ENCODE measurements at places on chromosomes 6 and 20.

DNA sequence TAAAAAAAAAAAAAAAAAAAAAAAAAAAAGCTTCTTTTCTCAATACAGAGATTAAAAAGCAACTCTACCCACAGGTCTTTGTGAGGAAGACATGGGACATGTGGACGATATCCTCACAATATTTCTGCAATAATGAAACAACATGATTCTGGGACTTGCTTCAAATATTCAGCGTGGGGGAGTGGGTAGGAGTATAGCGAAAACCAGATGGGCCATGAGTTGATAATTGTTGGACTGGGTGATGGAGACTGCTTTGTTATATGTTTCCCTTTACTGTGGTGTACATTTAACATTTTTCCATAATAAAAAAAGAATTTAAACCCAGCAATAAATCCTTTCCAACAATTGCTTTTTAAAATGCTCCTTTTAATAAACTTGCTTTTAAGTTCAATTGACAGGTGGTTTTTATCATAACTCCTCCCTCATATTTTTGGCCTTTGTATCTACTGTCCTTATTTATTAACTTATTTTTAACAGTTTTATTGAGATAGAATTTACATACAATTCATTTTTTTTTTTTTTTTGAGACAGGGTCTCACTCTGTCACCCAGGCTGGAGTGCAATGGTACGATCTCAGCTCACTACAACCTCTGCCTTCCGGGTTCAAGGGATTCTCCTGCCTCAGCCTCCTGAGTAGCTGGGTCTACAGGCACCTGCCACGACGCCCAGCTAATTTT is 40.4 kb upstream of the ARFGEF2 start:
- H3K36me3 ChIP-seq, result no peaks in the 10 kb centered on the region
- 0 out of 2 replicates have a peak, but pooled peaks cover 3% of the 10 kb centered on the region for H3K4me1 ChIP-seq
- H3K27me3 ChIP-seq, result no peaks in the 10 kb centered on the region
- H3K4me3 ChIP-seq, result no peak overlapping the region
- H3K27ac ChIP-seq, result no peak overlapping the region

DNA sequence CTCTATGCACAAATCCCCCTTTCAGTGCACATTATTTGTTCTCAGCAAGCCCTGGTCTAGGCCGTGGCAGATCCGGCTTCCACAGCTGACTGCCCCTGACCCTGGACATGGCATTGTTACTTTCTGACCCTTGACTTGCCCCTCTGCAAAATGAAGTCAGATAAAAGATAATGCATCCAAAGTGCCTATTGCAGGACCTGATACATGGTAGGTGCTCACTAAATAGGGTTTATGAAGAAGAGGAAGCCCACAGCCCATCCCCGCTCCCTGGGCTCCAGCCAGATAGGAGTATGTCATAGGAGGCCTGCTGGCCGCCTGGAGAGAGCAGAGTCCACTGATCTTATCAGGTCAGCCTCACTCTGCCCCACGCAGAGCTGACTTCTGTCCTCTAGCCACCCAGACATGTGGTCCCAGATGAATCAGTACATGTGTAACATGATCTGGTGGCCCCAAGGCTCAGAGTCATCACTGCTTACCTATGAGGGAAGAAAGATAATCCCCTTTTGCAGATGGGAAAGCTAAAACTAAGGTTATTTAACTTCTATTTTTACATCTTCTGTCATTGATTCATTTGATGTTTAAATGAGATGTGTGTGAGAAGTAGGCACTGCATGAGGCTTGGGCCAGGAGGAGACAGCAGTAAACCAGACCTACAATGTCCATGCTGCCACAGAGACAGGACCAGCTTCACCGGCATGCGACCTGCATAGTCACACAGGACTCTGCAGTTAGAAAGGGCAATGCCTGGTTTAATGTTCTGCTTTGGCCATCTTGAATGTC is 20.4 kb downstream of the MAFB start:
- H3K4me3 ChIP-seq, result no peak overlapping the region
- no peaks in the 10 kb centered on the region for H3K36me3 ChIP-seq
- no peaks in the 10 kb centered on the region for H3K27me3 ChIP-seq
- H3K27ac ChIP-seq, result no peak overlapping the region
- H3K4me1 ChIP-seq, result peaks cover 7% of the 10 kb centered on the region

- no peaks in the 10 kb centered on the region for H3K4me1 ChIP-seq
- no peak for DNase-seq
- H3K27ac ChIP-seq, result no peak overlapping the region
Observed at GRCh38 chr20:42118409-42119125, 500.4 kb upstream of the CHD6 start.

DNA sequence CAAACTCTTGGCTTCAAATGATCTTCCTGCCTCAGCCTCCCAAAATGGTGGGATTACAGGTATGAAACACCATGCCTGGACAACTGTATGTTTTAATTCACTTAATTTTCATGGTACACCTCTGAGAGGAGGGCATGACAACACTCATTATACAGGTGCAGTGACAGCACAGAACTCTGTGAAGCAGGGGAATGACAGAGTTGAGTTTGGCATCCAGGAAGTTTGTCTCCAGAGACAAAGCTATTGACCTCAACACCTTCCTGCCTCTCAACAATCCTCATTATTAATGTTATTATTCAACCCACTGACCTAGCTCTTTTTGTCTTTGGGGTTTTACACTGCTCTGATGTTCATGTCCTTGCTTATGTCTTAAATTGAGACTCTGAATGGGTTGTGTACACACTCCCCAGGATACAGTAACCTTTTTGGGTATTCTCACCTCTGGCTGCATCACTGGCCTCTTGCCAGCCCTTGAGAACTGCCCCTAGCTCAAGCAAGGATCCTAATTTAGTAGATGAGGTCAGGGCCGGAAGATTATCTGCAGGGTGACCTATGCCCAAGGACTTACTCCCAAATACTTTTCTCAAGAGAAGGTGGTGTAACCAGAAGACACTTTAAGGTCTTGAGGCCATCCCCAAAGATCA is 13.0 kb upstream of the IER3 start:
- H3K4me3 ChIP-seq, result no peak overlapping the region
- DNase-seq, result no peak
- no peak overlapping the region for H3K27ac ChIP-seq
- peaks cover 67% of the 10 kb centered on the region for H3K4me1 ChIP-seq

GRCh38 chr20:9792674-9793073 is 46.2 kb downstream of the PAK5 start:
- DNase-seq, result no peak
- no peaks in the 10 kb centered on the region for H3K4me1 ChIP-seq

GRCh38 chr20:57653910-57654309 is 33.7 kb upstream of the ZBP1 start:
- DNase-seq, result no peak
- no peaks in the 10 kb centered on the region for H3K27me3 ChIP-seq
- no peak overlapping the region for H3K27ac ChIP-seq
- H3K36me3 ChIP-seq, result no peaks in the 10 kb centered on the region
- no peaks in the 10 kb centered on the region for H3K4me1 ChIP-seq
- no peak overlapping the region for H3K4me3 ChIP-seq

DNA sequence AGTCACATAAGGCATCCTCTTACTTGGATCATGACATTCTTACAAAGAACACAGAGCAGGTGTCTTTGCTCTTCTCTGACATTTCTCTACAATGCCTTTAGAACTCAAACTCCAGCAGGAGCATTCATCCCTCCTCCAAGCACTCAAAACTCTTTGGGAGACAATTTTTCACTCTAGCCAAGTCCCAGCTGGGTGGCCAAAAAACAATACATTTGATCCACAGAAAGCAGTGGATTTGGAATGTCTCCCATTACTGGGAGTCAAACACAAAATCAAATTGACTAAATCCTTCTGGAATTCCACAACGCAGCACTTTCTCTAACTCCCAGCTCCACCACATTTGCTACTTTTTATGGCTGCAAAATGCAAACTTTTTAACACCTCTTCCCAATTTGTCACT is 108.6 kb upstream of the VGLL2 start:
- no peaks in the 10 kb centered on the region for H3K27me3 ChIP-seq
- DNase-seq, result no peak
- no peaks in the 10 kb centered on the region for H3K4me1 ChIP-seq

DNA sequence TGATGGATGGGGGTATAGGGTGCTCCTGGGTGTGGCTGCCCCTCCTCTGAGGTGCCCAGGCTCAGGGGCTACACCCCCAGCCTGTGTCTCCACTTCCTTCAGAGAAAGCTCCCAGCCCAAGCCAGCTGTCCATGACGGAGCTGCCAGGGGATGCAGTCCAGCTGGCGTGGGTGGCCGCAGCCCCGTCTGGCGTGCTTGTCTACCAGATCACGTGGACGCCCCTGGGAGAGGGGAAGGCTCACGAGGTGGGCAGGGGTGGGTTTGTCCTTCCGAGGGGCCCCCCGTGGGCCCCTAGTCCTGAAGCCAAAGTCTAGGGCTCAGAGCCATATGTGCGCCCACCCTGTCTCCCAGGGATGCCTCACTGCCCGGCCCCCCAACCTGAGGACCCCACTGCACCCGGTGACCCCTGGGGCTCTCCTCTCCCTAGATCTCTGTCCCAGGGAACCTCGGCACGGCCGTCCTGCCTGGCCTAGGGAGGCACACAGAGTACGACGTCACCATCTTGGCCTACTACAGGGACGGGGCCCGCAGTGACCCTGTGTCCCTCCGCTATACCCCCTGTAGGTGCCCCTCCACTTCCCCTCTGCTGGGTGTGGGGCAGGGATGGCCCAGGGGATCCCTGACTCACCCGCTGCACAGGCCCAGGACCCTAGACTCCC is 19.8 kb downstream of the COL20A1 start:
- no peaks in the 10 kb centered on the region for H3K36me3 ChIP-seq
- no peak overlapping the region for H3K27ac ChIP-seq
- DNase-seq, result peak; percentile 24
- no peaks in the 10 kb centered on the region for H3K4me1 ChIP-seq

All from GM23248 (cell line).